Mucosa of gallbladder (tissue), 1 donor: ENCODE measurements at places on chromosomes 6 and 20.

DNA sequence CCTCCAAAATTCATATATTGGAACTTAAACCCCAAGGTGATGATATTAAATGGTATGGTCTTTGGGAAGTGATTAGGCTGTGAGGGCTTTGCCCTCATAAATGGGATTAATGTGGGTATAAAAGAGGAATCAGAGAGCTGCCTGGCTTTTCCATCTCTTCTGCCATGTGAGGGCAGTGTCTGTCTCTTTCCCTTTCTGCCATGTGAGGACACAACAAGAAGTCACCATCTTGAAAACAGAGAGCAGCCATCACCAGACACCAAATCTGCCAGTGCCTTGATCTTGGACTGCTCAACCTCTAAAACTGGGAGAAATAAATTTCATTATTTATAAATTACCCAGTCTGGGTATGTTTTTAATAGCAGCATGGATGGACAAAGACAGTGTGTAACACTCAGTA lies 263.0 kb downstream of the PAX1 start:
- no peak for DNase-seq

DNA sequence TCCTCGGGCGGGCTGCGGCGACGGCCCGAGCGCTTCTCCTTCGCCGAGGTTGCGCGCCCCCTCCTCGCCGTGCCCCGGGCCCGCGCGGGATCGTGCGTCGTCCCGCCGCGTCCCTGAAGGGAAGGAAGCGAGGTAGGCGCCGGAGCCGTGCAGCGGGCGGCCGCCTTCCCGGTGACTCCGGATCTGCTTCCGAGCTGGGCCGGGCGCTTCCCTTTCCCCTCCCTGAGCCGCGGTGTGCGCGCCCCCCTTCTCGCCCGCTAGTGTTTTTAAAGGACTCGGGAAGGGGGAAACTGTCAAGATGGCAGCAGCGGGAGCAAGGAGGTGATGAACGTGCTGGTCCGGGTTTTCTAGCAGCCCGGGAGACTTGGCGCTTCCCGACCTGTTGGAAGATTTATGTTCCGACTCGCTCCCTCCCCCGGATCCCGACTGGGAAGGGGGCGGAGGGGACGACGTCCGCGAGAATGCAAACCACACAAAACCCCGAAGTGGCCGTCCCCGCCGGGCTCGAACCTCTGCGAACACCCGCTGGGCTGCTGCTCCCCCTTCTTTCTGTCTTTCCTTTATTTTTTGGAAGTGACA lies 744 bp upstream of the FOXO3 start:
- DNase-seq = peak; percentile 60

GRCh38 chr6:20708367-20709124 lies 174.3 kb downstream of the CDKAL1 start:
- DNase-seq = no peak

DNA sequence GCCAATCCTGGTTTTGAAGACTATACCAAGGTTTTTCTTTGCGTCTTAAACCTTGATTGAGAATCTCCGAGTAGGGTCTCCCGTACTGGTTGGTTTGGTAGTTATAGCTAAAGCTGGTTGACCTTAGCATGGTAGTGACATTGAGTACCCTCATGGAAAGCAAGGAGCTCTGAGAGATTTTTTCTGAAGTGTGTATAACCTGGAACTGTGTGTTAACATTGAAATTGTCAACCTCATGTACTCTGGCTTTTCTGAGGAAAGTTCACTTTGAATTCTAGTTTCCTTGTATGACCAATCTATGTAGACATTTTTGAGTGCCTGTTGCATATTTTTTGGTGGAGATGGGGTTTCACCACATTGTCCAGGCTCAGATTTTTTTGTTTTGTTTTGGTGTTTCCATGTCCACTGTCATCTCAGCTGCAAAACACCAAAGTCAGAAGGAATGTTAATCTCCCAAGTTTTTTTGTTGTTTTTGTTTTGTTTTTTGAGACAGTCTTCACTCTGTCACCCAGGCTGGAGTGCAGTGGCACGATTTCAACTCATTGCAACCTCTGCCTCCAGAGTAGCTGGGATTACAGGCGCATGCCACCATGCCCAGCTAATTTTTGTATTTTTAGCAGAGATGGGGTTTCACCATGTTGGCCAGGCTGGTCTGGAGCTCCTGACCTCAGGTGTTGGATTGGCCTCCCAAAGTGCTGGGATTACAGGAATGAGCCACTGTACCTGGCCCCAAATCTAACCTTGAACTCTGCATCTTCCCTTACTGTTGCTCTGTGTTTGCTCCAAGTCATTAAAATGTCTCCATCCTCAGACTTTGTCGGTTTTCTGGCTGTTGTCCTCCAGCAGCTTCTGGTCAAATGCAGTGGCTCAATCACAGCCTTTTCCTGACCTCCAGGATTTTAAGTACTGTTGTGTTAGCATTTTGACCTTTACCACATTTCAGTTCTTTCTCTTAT lies 4.3 kb downstream of the RPS12 start:
- DNase-seq = no peak

GRCh38 chr6:107458672-107459282 lies 587 bp downstream of the PDSS2 start:
- DNase-seq = peak; percentile 10

- no peak for DNase-seq
These were observed 171.1 kb downstream of the WDR27 start for GRCh38 chr6:169530752-169531123.

- DNase-seq = no peak
These were observed 2.9 kb downstream of the AIG1 start for GRCh38 chr6:143063631-143064030.

DNA sequence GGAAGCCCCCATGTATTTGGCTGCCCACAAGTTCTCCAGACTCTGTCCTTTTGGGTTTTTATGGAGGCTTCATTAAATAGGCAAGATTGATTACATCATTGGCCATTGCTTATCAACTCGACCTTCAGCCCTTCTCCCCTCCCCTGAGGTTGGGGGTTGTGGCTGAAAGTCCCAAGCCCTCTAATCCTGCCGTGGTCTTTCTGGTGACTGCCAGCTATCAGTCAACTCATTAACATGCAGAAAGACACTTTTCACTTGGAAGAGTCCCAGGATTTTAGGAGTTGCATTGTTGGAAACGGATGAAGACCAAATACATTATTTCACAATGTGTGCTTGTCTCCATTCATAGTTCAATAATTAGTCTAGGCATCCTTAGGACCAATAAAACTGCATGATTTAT lies 9.5 kb downstream of the CDC5L start:
- DNase-seq = no peak

GRCh38 chr20:52761867-52762266 lies 210.3 kb upstream of the TSHZ2 start:
- DNase-seq = no peak

DNA sequence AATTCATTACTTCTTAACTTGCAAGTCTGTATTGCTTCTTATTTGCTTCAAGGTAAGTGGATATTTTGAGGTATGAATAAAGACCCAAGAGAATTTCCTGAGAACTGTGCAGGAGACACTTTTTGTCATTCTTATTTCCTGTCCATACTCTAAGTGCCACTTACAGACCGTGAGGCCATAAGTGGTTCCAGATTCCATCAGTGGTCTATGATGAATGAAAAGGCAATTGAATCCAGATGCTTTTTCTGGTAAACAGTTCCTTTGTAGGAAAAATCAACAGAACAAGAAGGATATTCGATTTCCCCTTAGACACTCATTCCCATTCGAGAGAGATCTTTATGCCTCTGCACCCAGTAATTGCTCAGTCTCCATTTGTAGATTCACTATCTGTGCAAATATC lies 58.3 kb upstream of the PDE10A start:
- no peak for DNase-seq

DNA sequence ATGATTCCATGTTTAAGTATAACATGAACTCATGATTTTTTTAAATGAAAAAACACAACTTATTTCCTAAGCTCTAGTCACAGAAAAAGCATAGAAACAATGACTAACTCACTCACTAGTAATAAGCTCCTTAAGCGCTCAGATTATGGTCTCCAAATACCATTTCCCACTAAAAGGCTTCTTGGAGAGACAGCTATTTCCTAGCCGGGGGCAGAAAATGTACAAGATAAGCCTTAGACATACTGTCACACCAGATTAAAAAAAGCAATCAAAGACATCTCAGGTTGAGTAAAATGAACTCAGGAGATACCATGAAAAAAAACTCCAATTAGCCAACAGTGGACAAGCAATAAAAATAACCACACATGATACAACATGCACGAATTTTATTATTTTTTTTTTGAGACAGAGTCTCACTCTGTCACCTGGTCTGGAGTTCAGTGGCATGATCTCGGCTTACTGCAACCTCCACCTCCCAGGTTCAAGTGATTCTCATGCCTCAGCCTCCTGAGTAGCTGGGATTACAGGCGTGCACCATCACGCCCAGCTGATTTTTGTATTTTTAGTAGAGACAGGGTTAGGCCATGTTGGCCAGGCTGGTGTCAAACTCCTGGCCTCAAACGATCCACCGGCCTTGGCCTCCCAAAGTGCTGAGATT lies 14.9 kb downstream of the SRPK1 start:
- DNase-seq = no peak

DNA sequence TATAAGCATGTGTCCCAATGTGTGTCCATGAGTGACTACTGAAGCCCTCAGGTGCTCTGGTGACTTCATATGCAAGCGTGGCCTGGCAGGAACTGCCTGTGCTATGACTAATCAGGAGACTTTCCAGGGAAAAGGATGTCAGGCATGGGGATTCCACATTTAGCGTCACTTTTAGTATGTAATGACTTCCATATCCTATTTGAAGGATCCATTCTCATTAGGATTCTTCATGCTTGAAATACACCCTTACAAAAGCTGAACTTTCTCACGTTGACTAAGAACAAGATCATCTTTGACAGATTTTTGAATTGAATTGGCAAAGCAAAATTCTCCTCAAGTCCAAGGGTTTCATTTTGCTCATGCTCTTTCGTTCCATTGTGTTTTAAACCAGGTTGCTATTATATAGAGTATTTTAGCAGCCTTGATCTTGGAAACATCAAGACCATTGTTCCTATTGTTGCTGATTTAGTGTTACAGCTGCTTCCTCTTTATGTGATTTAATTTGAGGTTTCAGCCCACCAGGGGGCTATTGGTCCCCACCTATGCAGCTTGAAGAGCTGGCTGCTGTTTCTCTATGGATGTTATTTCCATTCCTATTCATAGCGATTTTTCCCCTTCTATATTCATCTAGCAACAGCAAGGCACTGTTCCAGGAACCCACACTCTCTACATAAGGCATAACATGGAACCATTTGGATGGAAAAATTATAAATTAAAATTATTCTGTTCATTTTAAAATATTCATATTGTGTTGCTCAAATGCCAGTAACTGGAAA lies 418.6 kb downstream of the CDKAL1 start:
- no peak for DNase-seq

GRCh38 chr6:39599341-39599740 lies 125.9 kb downstream of the KIF6 start:
- DNase-seq = no peak

DNA sequence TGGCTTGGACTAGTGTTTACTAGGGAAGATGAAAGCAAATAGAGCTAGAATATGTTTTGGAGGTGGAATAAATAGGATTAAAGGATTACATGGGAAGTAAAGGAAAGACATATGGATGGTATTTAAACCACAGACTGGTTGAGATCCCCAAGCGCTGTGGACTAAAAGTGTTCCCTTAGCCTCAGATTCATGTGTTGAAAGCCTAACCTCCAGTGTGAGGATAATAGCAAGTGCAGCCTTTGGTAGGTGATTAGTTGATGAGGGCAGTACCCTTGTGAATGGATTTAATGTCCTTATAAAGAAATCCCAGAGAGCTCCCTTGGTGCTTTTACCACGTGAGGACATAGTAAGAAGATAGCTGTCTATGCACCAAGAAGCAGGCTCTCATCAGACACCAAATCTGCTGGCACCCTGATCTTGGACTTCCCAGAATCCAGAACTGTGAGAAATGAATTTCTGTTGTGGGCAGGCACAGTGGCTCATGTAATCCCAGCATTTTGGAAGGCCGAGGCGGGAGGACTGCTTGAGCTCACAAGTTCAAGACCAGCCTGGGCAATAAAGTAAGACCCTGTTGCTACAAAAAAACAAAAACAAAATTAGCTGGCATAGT lies 57.3 kb upstream of the MCM9 start:
- DNase-seq = no peak

DNA sequence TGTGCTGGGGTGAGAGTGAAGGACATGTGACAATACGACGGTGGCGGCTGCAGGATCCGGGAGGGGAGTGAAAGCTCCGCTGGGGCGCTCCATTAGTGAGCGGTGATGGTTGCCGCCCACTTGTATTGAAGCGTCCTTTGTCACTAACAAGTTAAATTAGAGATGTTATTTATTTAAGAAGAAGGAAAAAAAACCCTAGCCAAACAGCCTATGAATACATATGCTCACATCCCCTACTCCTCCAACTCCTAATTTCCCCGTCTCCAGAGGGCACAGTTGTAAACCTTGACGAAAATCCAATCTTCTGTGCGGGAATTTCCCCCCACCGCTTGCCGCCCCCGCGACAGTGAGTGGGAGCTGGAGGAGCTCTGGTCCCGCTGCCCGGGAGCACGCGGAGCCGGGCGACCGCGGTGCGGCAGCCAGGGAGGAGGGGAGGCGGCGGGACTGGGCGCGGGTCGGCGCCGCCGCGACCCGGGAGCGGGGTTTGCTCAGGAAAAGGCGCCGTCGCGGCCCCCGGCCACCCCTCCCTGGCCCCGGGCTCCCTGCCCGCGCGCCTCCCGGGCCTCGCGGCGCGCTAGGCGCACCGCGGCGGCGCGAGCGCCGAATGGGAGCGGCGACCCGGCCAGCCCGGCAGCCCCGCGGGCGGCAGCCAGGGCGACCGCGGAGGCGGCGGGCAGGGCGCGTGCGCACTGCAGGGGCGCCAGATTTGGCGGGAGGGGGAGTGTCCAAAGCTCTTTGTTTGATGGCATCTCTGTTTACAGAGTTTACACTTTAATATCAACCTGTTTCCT lies at the start of gene MYB:
Gene MYB (plus strand): TSS at position 767 of the 791 bp plus-strand sequence. CDS start 206 bp downstream, outside the sequence.
- DNase-seq = peak; percentile 50

GRCh38 chr6:53128842-53129241 lies 19.8 kb downstream of the GCM1 start:
- no peak for DNase-seq

- DNase-seq = no peak
These were observed 80.6 kb downstream of the SSR1 start for GRCh38 chr6:7232351-7232750.

DNA sequence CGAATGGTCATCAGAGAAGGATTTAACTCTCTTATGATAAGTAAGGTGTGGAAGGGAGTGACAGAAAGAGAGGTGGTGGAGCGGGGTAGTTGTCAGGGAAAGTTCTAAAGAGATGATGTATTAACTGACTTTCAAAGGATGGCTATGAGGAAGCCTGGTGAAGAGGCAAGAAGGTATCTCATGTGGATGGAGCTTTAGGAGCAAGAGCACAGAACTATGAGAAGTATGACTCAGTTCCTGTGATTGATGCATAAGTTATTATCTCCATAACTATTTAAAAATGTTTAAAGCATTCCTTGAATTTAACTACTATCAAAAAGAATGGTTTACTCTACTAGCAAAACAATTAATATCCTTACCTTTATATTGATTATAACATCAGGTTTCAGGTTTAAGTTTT lies 28.8 kb downstream of the AK9 start:
- DNase-seq = no peak

- no peak for DNase-seq
These were observed 4.3 kb downstream of the VAPB start for GRCh38 chr20:58393299-58393698.
